ENCODE measurements at places on chromosomes 6 and 20.

DNA sequence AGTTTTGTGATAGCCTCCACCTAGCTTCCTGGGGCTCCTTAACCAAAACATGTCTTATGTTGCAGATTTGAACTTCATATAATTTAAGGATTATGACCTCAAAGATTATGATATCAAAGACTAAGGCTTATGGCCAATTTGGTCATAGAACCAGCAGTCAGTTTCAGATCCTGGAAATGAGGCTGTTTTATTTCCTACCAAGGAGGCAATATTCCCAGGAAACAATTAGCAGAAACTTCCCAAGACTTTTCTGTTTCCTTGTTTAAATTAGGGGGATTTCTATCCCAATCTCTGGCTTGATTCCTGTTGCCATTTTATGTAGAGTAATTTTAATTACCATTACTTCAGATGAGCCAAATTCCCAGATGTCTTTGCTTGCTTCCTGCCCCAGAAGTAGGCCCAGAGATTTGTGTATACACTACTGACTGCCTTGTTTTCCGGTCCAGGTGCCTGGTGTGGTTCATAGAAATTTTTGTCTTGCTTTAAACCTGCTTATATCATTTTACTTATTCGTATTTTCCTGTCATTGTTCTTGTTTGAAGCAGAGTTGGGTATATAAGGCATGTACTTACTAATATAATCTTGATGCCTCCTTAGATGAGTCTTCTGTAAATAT lies 119.2 kb upstream of the TMEM170B start:
- DNase-seq: no peak

GRCh38 chr6:119676230-119676629 lies 326.7 kb upstream of the MAN1A1 start:
- no peak for DNase-seq

GRCh38 chr6:148513145-148514071 lies 170.8 kb downstream of the SASH1 start:
- DNase-seq: peak; percentile 64

DNA sequence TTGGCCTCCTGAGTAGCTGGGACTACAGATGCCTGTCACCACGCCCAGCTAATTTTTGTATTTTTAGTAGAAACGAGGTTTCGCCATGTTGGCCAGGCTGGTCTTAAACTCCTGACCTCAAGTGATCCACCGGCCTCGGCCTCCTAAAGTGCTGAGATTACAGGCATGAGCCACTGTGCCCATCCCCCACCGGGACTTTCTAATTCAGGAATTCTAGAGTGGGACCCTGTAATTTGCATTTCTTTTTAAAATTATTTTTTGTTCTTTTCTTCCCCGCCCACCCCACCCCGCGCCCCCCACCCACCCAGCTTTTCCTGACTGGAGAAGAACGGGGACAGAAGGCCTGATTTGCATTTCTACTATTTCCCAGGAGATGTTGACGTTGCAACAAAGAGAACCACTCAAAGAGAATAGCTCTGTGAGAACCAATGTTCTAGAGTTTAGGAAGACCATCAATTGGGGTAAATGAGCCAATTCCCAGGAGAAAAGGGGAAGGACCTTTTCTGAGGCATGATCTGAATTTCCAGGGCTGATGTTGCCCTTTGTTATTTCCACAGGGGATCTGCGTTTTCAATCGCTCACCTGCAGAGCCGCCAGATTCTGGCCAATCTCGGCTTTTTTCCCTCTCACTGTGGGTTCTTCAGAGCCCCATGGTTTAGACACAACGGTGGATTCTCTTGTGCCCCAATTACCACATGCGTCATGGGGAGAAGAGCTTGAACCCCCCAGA lies 33.2 kb upstream of the TFAP2C start:
- no peak for DNase-seq

GRCh38 chr6:39776581-39776980 lies 15.6 kb upstream of the DAAM2 start:
- DNase-seq: no peak

DNA sequence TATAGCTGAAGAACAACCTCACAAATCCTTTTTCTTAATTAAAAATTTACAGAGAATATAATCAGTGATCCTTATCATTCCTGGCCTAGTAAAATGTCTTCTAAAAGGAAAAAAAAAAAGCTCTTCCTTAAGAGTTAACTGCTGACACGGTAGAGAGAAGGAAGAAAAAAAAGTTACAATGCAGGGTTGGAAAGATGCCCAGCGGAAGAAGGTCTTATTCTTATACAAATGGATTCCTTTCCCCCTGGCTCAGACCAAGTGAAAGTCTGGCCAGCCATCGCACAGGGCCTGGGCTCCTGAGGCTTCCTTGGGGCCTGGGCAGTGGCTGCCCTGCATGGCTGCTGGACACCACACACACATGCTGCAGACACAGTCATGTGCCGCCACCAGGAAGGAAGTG lies 688.6 kb downstream of the TENT5A start:
- no peak for DNase-seq

GRCh38 chr20:3550837-3551236 lies 80.0 kb downstream of the ATRN start:
- DNase-seq: no peak

- DNase-seq: no peak
Measured at GRCh38 chr6:41318261-41318653, 17.2 kb upstream of the NCR2 start.

DNA sequence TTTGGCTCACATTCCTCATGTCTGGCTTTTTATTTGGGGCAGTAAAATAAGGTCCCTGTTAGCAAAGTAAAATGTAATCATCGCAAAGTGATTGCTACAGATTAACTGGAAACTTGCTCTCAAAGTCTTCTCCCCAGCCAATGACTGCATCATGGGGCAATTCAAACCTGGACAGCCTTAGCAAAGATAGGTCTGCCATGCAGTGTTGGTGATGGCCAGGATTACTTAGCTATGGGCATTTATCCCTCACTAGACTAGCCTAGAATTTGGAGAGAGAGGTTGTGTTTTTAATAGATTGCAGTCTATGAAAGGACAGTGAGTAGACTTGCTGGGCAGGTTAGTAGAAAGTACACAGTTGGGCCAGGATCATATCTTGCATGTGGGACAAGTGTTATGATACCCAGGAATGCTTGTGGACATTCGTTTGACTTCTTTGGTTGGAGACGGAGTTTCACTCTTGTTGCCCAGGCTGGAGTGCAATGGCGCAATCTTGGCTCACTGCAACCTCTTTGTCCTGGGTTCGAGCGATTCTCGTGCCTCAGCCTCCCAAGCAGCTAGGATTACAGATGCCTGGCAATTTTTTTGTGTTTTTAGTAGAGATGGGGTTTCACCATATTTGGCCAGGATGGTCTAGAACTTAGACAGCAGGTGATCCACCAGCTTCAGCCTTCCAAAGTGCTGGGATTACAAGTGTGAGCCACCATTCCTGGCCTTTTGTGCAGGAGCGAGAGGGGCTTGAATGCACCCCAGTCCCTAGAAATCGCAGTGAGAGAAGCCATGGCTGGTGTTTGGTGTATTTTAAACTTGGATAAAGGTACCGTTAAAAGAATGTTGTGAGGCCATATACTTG lies 3.4 kb downstream of the RPS12 start:
- DNase-seq: no peak

GRCh38 chr6:3194535-3195419 lies 32.7 kb downstream of the TUBB2B start:
- no peak for DNase-seq

Measured in ascending aorta (tissue), 2 donors.